ENCODE measurements at places on chromosomes 11 and 22.

DNA sequence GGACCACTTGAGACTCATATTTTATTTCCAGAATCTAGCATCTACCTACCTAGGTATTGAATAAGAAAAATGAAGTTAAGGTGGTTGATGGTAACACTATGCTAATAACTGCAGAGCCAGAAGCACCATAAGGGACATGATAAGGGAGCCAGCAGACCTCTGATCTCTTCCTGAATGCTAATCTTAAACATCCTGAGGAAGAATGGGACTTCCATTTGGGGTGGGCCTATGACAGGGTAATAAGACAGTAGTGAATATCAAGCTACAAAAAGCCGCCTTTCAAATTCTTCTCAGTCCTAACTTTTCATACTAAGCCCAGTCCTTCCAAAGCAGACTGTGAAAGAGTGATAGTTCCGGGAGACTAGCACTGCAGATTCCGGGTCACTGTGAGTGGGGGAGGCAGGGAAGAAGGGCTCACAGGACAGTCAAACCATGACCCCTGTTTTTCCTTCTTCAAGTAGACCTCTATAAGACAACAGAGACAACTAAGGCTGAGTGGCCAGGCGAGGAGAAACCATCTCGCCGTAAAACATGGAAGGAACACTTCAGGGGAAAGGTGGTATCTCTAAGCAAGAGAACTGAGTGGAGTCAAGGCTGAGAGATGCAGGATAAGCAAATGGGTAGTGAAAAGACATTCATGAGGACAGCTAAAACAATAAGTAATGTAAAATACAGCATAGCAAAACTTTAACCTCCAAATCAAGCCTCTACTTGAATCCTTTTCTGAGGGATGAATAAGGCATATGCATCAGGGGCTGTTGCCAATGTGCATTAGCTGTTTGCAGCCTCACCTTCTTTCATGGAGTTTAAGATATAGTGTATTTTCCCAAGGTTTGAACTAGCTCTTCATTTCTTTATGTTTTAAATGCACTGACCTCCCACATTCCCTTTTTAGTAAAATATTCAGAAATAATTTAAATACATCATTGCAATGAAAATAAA lies 2.1 kb downstream of the HBB start:
- no peak for DNase-seq

DNA sequence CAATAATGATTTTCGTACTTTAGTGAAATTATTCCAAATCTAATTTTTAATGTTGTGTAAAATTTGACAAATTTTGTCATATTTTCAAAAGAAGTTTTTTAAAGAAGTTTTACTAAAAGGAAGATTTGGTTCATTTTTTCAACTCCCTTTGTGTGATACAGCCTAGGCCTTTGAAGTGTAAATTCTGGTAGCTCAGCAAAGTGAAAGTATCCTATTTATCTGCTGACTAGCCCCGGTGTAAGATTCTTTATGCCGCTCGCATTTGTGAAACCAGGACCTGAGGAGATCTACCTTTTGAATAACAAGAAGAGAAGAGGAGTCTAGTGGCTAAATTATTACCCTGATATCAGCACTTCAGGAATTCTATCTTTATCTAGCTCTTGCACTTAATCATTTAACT lies 177.4 kb downstream of the JRKL start:
- DNase-seq = no peak

DNA sequence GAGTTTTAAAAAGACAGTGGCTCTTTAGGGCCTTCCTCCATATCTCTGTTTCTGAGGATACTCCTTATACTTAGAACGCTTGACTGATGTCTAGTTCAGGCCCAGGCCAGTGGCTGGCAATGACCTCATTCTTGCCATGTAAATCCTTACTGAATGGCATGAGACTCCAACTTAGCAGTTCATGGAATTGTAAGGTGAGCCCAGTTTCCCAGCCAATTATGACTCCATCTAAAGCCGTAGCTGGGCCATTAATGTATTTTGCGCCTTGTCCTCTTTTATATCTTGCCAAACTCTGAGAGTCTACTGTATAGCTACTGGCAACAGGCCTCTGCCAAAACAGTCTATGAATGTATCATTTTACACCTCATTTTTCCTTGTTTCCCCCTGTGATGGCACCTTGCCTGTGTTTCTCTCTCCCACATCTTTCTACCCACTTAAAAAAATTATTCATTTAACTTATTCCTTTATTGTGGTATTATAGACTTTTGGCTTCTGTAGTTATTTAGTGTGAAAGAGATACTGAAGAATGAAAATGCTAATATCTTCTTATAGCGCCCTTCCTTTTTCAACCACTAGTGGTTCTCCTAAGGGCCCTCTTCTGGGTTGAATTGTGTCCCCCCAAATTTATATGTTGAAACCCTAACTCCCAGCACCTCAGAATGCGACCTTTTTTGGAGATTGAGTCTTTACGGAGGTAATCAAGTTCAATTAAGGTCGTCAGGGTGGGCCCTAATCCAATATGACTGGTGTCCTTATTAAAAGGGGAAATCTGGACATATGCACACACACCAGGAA lies 67.4 kb downstream of the ZNRF3 start:
- no peak for DNase-seq

- DNase-seq = no peak
Measured at GRCh38 chr22:40193429-40194421, 16.0 kb downstream of the TNRC6B start.

- DNase-seq = no peak
Measured at GRCh38 chr11:100068116-100068515, 619.0 kb upstream of the ARHGAP42 start.

DNA sequence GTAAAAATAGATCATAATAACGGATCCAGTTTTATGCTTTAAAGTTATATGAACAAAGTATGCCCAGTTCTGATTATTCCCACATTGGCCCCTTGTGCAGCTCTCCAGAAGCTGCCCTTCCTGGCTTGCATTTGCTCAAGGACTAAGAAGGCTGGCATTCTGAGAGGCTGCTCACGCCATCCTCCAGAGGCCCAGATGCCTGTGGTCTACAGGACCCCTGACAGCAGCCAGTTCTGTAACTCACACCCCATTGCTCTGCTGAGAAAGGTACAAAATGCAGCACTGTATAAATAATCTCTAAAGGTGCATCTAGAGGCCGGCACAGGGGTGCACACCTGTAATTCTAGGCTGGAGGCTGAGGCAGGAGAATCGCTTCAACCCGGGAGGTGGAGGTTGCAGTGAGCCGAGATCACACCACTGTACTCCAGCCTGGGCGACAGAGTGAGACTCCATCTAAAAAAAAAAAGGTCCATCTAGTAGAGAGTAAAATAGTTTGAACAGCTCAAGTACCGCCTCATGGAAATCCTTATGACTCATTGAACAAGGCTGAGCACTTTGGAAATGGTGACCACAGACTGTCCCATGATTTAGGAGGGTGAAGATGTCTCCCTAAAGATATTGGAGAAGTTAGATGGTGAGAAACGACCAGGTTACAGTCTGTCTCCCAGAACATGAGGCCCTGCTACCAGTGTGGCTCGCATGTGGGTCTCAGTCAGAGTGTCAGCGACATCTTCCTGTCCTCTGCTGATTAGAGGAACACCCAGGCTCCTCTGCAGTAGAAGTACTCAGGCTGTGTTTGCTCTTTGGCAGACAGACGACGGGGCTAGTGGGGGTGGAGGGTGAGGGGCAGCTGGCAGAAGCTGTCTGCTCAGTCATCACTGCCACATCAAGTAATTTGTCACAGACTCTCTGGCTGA lies 56.3 kb downstream of the KREMEN1 start:
- no peak for DNase-seq

- DNase-seq = no peak
Measured at GRCh38 chr11:8934742-8935488, 2.2 kb upstream of the C11orf16 start.

DNA sequence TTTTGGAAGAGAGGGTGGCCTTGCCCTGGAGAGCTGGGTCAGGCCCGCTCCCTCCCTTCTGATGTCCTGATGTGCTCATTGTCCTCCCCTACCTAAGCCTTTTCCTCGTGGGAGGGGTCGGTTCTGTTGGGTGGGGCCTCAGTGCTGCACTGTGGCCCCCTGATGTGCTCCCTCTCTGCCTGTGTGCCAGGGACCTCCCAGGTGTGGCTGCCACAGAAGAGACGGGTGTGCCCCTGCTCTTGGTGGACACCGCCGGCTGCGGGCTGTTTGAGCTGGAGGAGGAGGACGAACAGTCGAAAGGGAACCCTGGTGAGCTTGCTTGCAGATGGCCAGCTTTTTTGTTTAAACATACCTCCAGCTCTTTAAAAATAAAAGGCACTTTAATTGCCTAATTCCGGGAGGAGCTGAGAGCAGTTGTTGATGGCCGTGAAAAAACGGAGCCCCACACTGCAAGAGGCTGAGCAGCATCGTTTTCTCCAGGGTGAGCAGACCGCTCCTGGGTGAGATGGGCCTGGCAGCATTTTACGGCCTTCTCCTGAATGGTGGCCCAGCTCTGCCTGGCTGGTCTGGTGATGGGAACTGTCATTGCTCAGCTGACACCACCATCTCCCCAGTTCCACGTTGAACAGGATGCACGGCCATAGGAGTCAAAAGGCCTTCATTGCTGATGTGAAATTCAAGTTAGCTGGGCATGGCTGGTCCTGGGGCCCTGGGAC lies 30.1 kb downstream of the IGHMBP2 start:
- no peak for DNase-seq

- no peak for DNase-seq
Measured at GRCh38 chr11:43579919-43580276, 100.6 kb upstream of the HSD17B12 start.

- no peak for DNase-seq
Measured at GRCh38 chr11:26187639-26188038, 144.3 kb upstream of the ANO3 start.

- DNase-seq = no peak
Measured at GRCh38 chr22:24693379-24693778, 81.1 kb downstream of the PIWIL3 start.
